RPMI7951 (cell line): ENCODE measurements at places on chromosomes 16 and 17.

DNA sequence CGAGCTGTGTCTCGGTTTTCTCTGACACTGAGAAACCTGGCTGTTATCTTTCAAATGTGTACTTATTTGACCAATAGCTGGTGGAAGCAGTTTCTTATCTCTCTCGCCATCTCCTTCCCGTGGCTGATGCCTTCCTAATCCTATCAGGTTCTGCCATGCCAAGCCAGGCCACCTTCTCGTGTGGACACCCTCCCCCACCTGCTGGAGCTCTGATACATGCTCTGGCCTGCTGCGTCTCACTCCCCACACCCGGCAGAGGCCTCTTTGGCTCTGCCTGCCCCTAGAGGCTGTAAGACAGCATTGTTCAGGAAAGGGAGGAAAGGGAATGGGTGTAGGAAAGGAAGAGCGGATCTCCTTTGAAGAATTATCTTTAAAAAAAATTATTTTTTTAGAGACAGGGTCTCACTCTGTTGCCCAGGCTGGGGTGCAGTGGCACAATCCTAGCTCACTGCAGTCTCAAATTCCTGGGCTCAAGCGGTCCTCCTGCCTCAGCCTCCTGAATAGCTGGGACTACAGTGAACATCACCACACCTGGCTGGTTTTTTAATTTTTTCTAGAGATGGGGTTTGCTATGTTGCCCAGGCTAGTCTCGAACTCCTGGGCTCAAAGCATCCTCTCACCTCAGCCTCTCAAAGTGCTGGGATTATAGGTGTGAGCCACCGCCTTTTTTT lies 7.5 kb upstream of the ARMC5 start:
- DNase-seq, result peak; percentile 46

DNA sequence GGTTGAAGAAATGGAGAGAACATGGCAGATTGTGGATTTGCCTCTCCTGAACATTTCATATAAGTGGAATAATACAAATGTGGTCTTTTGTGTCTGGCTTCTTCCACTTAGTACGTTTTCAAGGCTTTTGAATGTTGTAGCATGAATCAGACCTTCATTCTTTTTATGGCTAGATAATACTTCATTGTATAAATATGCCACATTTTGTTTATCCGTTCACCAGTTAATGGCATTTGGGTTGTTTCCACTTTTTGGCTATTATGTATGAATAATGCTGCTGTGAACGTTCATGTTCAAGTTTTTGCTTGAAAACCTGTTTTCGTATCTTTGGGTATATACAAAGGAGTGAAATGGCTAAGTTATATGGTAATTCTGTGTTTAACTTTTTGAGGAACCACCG lies 130.4 kb downstream of the TANC2 start:
- no peak for DNase-seq

DNA sequence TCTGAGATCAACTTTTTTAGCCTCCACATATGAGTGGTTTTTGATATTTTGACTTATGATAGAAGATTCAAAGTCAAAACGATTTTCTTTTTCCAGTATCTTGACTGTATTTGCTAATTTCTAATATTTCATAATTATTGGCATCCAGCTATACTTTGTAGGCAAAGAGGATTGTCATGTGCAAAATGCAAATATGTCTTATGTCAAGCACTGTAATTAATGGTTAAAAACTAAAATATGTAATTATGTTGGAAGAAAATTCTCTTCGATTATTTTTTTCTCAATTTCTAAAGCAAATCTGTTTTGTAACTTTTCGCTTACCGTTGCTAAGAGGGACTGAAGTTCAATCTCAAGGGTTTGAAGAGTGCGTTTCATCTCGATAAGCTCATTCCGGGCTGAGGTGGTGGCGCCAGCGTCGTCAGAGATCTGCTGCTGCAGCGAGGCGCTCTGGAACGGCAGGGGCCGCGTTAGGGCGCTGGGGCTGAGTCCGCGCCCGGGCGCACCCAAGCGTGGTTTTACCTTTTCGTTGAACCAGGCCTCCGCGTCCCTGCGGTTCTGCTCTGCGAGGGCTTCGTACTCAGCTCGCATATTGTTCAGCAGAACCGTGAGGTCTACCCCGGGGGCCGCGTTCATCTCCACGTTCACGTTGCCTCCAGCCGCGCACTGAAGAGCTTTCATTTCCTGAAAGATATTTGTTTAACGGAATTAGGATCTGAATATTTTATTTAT lies 3.0 kb downstream of the KRT27 start:
- no peak for DNase-seq

- no peak for DNase-seq
Measured at GRCh38 chr16:70473446-70474319, 19.3 kb downstream of the FCSK start.

DNA sequence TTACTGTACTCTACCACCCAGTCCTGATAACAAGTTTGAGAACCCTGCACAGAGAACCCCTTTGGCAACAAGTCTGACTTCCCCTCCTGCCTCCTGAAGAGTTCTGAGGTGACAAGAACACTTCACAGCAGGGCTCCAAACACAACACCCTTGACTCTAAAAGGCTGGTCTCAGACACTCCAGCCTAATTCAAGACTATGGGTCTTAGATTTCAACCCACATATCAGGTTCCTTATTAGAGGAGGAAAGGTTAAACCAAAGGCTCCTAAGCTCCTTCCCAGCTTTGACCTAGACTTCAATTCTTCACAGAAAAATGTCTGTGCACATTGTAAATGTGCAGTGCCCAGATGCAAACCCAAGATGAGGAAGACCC lies 23.0 kb downstream of the RANBP10 start:
- DNase-seq, result no peak

- DNase-seq, result no peak
Measured at GRCh38 chr16:3596101-3596861, 15.1 kb downstream of the SLX4 start.

DNA sequence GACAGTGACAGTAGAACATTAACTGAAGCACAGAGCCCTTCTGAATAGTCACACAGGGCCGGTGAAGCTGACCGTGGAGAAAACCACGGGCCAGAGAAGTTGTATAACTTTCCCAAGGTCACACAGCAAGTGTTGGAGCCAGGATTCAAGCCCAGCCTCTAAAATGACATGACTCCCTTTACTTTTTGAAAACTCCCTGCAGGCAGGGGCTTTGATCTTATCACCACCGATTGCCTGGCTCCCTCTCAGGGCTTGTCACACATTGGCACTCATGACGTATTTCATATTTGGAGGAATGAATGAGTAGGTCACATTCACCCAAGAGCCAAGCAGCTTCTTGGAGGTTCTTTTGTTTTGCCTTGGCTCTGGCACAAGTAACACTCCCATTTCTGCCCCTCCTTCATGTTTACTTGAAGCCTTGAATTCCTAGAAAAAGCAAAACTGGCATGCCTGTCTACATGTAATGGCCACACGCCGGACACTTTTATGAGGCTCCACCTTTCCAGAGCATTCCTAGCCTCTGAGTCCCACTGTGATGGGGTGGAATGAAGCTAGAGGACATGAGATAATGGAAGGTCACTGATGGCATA lies 13.3 kb upstream of the RBBP6 start:
- DNase-seq, result no peak

DNA sequence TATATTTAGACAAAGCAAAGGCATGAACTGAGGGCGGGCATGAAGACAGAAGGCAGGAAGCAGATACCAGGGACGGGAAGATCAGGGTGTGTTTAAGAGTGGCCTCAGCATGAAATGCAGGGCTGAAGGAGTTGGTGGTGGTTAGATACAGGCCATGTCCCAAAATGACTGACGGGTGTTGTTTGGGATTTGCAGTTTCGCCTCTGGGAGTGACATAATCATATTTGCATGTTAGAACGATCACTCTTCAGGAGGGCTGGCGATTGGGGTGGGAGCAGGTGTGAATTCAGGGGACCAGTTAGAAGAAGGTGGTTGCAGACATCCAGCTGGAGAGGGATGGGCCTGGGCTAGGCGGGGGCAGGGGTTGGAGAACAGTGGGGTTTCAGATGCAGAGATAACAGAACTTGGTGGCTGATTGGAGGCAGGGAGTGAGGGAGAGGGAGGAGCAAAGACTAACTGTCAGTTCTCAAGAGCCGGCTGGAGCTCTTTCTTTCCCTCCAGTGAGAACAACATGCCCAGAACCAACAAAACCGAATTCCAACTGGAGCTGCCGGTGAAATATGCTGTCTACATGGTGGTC lies 27.2 kb upstream of the ITGAX start:
- no peak for DNase-seq

GRCh38 chr17:40145476-40145875 lies 5.1 kb downstream of the CASC3 start:
- DNase-seq, result no peak

DNA sequence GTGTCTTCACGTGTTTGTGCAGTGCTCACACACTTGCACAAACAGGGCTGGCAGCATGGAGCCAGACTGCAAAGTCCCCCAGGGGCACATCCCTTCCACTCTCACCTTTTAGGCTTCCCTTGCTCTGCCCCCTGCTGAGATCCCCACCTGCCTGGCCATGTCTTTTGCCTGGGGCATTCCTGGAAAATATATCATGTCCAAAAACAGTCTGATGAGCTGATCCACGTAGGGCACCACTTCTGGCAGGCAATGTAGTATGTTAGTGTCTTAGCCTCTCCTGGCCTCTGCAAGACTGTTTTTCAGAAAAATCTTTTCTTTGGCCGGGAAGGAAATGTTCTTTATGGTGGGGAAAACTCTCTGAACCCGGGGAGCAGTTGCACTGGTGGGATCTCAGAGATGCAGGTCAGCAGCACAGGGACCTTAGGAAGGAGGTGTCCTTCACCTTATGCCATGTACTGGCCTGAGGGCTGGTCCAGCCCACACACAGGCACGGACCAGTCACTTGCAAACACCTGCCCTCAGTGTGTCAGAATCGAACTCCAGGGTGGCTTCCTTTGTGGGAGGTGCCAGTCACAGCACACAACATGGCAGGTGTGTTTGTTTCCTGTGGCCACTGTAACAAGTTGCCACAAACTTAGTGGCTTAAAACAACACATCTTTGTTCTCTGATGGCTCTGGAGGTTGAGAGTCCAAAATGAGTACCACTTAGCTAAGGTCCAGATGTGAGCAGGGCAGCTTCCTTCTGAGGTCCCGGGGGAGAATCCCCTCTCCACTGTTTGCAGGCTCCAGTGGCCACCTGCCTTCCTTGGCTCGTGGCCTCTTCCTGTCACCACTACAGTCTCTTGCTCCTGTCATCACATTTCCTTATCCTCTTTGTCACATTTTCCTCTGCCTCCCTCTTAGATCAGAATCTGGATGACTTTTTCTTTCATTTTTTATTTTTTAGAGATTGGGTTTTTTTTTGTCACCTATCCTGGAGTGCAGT lies 46.6 kb downstream of the MPRIP start:
- no peak for DNase-seq

DNA sequence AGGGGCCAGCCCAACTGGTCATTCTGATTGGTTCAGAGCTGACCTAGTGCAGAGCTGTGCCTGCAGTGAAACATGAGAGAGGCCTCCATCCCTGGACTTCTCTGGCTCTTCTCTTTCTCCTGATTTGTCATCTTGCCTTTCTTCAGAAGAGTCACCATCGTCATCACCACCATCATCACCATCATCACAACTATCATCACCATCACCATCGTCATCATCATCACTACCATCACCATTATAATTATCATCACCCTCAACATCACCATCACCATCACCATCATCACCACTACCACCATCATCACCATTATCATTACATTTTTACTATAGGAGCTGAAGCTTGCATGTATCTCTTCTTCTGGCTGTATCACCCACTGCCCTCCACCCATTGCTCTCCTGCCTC lies 94.5 kb upstream of the FAM20A start:
- DNase-seq, result no peak

GRCh38 chr17:64732336-64733006 lies 70.4 kb upstream of the SMURF2 start:
- peak; percentile 99 for DNase-seq

GRCh38 chr16:12802661-12803060 lies 1.0 kb downstream of the CPPED1 start:
- DNase-seq, result peak; percentile 14

- DNase-seq, result no peak
Measured at GRCh38 chr17:30187573-30187972, 47.9 kb downstream of the SLC6A4 start.

DNA sequence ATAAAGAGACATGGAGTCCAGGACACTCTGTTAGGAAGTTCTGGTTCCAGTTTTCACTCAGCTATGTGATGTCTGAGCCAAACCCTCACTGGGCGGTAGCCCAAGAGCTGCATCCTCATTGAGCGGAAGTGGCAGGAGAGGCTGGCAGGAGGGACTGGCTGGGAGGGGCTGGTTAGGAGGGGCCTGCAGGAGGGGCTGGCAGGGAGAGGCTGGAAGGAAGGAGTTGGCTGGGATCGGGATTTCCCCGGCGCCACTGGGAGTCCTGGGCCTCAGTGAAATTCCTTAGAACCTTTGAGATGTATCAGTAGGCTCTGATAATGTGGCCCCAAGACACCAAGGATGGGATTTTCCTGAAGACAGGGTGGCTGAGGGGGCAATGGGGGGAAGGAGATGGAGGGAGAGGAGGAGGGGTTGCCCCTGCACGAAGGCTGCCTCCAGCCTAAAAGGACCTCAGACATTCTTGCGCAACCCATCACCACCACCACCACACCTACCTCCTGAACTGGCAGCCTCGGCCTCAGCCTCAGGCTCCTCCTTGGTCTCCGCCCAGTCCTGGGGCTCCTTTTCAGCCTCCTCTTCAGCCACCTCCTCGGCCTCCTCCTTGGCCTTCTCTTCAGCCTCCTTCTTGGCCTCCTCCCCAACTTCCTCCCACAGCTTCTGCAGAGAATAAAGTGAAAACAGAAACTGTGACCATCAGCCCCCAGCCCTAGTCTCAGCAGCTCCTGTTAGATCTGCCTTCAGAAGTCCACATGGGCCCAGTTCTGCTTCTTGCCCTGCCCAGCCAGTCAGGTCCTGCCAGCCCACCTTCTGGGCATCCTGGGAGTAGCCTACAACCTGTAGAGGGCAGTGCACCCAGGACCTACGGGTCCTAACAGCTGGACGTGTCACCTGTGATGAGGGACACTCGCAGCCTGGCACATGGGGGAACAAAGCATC lies 31.7 kb downstream of the CNGB1 start:
- DNase-seq, result peak; percentile 84

- no peak for DNase-seq
Measured at GRCh38 chr17:21463779-21464407, 87.7 kb downstream of the KCNJ12 start.

GRCh38 chr17:6120351-6120750 lies 50.2 kb downstream of the WSCD1 start:
- DNase-seq, result no peak

DNA sequence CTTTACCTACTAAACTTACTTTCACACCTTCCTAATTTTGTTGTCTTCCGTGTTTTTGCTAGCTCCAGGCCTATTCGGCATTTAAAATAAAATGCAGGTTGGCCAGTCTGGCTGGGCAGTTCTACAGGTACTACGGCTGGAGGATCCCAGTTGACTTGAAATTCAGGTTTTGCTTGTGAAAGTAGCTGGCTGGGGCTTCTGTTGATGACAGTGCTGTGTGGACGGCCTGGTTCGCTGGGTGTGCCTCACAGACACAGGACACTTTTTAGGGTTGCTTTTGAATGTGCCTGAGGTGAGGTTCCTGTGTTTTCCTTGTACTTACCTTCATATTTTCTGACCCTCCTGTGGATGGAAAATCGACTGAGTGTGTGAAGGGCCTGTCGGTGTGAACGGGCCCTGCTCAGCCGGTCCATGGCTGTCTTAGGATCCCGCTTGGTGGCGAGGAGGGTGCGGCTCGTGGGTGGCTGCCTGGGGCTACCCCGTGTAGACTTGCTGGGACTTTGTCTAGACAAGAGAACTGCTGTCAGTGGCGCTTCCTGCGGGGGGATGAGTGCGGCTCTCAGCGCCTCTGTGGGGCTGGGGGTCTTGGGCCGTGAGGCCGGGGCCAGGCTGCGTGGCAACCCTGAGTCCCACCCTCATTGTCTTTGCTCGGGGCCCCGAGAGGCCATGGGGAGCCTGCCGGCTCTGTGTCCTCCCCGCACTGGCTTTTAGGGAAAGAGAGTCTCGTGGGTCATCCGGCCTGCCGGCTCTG lies 18.7 kb upstream of the ZNF750 start:
- DNase-seq, result no peak

GRCh38 chr17:77101521-77102410 lies 39.0 kb upstream of the SEC14L1 start:
- DNase-seq, result no peak
